ENCODE measurements at places on chromosomes 2 and 18.

DNA sequence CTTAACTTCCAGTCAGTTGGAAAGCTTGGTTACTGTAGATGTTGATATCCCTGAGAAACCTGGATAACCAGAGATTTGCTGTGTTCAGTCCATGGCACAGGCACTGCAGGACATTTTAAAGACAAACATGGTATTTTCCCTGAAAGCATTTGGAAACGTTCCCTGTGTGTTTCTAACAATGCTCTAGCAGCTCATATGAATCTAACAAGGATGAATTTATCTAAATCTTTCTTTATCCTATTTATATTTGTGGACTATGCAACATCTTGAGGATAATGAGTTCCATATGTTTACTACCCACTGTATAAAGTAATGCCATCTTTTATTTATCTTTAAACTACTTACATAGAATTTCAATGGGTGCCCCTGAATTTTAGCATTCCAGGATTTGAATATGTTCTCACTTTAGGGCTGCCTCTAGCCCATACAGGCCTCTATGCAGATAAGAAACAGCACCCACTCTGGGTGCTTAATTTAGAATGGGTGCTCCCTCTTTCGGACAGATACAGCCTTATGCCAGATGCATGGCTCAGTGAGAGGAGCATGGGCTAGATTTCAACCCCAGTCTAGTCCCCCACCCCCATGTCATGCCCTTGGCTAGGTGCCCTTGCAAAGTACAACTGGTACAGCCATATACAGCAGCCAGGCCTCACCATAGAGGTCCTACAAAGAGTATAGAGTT is 50.6 kb upstream of the NEMP2 start:
- no peak for DNase-seq

- DNase-seq = no peak
These were observed 101.5 kb upstream of the LPIN2 start for GRCh38 chr18:3114451-3114850.

GRCh38 chr2:43239981-43240765 is 13.8 kb upstream of the ZFP36L2 start:
- DNase-seq = no peak

- DNase-seq = no peak
These were observed 90.1 kb upstream of the RAB12 start for GRCh38 chr18:8519102-8519501.

DNA sequence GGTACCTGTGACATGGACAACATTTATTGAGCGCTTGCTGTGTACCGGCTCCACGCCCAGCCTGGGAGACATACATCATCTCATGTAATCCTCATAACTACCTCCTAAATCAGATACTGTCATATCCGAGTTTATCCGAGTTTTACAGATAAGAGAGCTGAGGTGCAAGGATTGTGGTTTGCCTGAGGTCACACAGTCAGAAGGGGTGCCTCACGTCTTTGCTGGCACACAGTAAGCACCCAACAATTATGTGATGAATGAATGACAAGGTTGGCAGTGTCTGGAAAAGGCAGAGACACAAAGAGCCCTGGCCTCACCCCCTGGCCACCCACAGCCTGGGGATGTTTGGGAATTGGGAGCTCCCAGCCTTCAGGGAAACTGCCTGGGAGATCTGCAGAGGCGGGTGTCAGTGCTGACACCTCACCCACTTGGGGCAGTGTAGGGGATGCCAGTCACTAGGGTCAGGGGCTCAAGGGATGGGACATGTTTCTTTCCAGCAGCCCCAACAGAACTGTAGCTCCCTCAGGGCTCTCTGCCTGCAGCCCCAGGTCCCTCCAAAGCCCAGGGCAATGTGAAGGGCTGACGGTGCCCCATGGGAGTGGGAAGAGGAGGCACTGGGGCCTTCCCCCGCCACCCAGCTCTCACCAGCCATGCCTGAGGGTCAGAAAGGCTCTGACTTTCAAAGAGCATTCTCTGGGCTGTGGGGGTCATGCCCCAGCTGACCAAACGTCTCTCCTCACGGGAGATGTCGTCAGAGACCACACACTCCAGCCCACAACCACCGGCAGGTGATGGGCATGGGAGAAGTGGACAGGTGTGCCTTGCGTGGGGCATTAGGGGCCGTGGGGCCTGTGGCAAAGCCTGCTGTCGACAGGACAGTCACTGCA is 157.5 kb downstream of the ZFP36L2 start:
- DNase-seq = no peak

DNA sequence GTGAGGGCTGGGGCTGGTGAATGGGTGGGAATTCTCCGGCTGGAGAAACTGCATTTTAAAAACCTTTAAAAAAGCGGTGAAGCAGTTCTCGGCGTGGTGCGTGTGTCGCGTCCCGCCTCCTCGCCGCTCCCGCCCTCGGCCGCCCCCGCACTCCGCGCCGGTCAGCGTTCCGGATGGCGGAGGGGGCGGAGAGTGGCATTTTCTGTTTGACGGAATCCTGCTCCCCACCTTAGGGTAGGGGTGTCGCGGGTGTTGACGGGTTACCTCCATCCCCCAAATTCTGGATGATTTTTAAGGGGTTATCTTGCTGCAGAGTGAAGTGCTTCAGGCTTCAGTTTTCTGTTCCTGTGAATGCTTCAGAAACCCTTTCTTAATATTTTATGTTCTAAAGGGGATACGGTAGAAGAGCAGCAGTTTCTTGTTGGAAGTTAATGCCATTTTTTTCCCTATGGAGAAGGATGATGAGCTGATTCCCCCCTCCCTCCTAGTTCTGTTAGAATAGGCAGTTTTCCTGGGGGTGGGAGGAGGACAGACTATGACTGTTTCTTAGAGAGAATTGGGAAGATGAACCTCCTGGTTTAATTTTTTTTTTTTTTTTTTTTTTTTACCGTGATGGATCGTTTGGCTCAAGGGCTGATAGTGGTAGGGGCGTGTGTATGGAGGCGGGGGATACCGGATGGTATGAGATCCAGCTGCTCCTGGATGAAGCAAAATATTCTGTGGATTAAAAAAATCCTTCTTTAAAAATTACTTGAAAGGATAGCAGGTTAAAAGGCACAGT is 756 bp downstream of the ABI2 start:
- DNase-seq = peak; percentile 33

DNA sequence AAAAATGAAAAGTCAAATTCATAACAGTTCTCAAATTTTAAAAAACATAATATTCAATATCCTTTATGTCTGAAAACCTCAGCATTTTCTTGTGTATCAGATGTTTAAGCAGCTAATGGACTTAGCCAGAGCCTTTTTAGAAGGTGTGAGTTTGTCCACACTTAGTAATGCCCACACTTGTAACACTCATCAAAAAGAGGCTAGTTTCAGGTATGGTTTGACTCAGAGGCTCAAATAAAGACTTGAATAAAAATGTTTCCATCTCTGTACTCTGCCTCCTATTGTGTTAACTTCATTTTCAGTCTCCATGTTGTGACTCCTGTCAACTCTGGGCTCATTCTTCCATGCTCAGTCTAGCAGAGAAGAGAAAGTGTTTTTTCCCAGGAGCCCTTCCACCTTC is 311.6 kb downstream of the IRS1 start:
- no peak for DNase-seq

- no peak for DNase-seq
These were observed 421.6 kb downstream of the SOX11 start for GRCh38 chr2:6113786-6114185.

DNA sequence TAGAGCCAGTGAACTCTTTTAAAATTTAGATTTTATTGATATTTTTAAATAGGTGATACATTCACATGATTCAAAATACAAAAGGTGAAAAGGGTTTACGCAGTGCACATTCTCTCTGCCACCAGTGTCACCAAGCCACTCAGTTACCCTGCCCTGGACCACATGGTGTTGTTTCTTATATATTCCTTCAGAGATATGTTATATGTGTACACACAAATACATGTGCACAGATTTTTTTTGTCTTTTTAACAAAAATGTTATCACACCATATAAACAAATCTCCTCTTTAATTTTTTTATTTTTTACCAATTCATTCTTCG is 26.2 kb downstream of the SERPINB4 start:
- DNase-seq = no peak

GRCh38 chr2:26619096-26619495 is 22.1 kb downstream of the CIB4 start:
- DNase-seq = no peak
